Left renal cortex interstitium (tissue), 4 donors: ENCODE measurements at places on chromosomes 5 and 9. TPM values are rescaled to one million over a fixed set of nuclear protein-coding genes. Genes with fewer than 3 reads are reported as not detected.

DNA sequence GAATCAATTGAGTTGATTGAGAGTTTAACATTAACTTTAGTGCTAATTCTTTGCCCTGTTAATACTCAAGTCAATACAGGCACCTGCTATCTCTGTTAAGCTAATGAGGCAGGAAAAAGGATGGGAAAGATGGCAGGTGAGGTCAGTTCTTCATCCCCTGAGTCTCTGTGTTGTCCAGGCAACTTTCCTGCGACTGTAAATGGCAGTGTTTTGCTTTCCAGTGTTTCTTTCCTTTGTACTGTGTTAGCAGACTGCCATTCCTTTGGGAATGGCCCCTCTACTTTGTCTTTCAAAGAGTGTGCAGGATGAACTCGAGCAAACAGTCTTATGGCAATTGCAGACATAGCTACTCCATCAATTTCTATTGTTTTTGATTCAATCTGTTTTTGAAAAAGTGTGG lies 202.2 kb upstream of the VLDLR start:
- no peak for DNase-seq

Gene SLCO4C1
- polyA plus RNA-seq: 21.4 TPM

DNA sequence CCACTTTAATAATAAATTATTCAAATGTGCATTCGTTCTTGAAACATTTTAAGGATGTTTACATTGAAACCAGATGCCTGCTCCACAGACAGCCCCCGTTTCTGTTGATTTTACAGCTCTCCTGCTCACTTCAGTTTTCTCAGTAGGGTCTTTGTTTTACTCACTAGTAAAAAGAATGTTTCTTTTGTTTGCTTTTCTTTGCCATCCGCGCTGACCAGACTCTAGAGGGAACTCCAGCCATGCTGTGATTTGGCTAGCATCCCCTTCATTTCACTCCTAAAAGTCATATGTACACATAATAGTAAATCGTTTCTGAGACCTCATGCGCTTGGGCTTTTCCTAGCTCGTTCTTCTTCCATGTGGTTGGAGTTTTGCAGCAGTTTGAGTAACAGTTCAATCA lies 28.7 kb upstream of the PALM2AKAP2 start:
- DNase-seq: peak; percentile 55

GRCh38 chr5:163498886-163499285 lies 6.5 kb upstream of the MAT2B start:
- no peak for DNase-seq

Gene NIPAL4
- 0.41 TPM for polyA plus RNA-seq

Gene ARL14EPL
- not detected for polyA plus RNA-seq

Gene HAND1
- polyA plus RNA-seq: not detected

Gene C6
- polyA plus RNA-seq: 2.1 TPM

- DNase-seq: no peak
Measured at GRCh38 chr5:111676466-111676865, 80.5 kb downstream of the NREP start.

DNA sequence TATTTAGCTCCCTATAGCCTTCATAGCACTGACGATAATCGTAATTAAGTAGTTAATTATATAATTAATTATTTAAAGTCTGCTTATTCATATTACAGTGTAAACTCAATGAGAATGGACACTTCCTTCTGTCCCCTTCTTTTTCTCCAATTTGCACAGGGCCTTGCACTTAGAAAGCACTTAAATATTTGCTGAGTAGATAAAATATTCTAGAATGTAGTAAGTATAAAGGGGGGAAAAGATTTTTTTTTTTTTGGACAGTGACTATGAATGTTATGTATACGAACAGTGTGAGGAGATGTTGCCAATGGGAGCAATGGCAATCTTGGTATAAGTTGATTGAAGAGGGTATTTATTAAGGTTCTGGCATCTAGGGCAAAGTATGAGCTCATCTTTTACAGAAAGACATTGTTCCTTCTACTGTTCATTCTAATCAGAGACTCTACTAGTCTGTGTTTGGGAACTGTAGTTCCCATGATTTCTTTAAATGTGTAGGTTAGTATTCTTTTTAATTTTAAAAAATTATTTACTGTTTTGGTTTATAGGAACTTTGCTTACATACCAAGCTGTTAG lies 49.4 kb downstream of the YTHDC2 start:
- no peak for DNase-seq

DNA sequence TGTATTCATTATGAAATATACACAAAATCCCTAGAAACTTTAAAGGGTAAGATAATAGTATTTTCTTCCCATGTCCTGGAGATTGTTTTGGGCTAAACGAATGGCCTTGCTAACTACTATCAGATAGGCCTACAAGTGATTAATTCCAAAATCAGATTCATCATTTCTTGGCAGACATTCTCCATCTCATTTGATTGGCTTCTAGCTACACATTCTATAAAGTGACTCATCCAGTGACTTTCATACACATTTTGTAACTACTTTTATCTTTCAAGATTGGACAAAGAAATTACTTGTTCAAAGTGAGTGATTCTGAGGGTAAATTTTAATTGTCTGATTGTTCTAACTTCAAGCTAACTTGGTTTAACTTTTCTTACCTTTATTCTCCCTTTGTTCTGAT lies 93.3 kb downstream of the RAPGEF6 start:
- DNase-seq: no peak

Gene MUSK
- 0.09 TPM for polyA plus RNA-seq

DNA sequence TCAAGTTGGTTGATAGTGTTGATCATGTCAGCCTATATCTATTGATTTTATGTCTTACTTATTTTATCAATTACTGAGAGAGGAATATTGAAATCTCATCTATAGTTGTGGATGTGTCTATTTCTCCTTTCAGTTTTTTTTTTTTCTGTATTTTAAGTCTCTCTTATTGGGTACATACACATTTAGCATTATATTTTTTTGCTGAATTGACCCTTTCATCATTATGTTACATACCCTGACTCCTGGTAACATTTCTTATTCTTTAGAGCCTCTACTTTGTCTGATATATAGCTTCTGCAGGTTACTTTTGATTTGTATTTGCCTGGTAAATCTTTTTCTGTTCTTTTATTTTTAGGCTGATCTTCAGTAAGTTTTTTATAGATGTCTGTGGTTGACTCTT lies 179.5 kb downstream of the GDNF start:
- no peak for DNase-seq

Gene IFNK
- not detected for polyA plus RNA-seq

DNA sequence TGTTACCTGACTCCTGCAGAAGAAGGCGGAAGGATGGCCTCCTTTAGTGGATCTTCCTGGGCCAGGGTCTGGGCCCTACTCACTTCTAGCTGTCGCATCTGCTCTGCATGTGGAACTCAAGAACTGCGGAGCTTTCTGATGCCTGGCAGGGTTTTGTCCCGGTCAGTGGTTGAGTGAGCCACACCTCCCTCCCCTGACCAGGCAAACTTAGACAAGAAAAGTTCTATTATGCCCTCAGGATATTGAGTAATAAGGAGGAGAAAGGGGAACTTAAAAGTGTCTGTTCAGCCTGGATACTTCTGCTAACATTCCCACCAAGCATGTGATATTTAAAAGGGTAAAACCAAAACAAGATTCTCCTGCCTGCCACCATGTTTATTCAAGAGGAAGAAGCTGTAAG lies at the start of gene FYB1:
FYB1 (minus strand) TSS at position 127 of the 400 bp plus-strand sequence. CDS start 16,603 bp downstream, outside the sequence.
- no peak for DNase-seq

DNA sequence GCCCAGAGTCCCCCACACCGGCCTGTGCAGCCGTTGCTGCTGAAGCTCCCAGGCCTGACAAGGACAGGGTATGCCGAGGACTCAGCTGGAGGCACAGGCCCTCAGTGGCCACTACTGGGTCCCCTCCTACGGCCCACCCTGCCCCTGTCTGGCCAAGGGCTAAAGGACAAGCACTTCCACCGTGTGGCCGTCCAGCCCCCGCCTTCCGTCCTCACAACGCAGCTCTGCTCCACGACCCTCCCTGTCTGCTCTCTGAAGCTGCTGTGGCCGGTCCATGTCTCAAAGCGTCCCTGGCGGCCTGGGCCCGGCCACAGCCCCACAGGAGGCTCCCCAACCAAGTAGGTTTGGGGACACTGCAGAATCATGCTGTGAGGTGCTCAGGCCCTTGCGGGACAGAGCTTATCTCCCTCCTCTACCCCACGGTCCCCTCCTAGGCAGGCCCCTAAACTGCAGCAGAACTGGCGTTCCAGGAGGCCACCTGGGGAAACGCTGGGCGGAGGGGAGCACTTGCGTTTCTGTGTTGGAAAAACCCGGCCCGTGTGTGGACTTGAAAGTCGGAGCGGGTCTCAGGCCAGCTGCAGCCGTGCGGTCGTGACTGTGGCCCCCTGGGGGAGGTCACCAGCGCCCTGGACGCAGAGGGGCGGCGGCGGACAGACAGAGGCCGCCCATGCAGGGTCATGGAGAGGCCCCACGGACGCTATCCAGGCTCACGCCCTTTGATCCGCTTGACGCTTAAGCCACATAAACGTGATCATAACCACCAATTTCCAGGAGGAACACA lies 45.6 kb downstream of the NKD2 start:
- no peak for DNase-seq

Gene LMNB1
- polyA plus RNA-seq: 113 TPM

Gene PCDHB11
- polyA plus RNA-seq: 5.6 TPM

DNA sequence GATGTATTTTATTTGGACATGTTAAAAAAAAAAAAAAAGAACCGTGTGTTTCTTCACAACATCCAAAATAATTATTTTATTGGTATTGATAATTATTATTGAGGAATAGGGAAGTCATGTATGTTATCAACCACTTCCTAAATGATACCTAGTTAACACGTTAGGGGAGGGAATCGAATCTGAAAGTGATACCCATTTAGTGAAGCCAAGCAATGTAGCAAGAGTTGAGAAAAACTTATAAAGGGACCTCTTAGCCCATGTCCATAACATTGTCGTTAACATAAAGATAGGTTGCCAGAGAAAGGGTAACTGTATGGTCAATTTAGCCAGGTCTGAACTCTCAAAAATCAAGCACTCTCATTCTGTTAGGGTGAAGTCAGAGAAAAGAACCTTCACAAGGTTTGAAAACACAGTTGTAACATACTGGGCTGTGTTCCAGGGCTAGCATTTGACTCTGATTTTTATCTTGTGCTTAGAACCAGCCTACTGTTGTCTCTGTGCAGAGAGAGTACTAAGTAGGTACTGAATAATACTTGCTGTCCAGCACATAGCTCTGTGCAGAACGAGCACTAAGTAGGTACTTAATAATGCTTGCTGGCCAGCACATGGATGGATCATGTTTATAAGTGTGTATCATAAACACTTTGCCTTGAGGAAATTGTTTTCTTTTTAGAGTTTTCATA lies 60.4 kb downstream of the GHR start:
- DNase-seq: no peak

Gene WNT8A
- 0.11 TPM for polyA plus RNA-seq

Gene CKS2
- polyA plus RNA-seq: 105 TPM

Gene SAP30L
- polyA plus RNA-seq: 47.0 TPM

- DNase-seq: peak; percentile 70
Measured at GRCh38 chr9:113682297-113682771, 193.8 kb upstream of the ZNF618 start.

- peak; percentile 66 for DNase-seq
Measured at GRCh38 chr9:112348257-112349007, 15.0 kb upstream of the PTBP3 start.

DNA sequence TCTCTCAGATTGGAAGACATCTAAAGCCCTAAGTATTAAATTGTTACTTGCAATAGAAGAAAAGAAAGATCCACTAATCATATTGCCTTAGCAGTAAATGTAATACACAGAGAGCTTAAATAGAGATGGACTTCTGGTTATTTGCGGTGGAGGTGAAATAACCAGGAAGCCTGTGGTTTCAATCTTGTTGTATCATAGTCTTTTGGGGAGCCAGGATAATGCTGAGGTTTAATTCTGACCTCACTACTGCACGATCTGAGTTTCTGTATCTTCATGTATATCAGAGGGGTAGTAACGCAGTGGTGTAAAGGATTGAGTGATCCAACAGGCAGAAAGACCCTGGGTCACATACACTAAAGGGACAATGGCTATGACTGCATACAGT lies 71.7 kb downstream of the ANKRD55 start:
- DNase-seq: no peak

DNA sequence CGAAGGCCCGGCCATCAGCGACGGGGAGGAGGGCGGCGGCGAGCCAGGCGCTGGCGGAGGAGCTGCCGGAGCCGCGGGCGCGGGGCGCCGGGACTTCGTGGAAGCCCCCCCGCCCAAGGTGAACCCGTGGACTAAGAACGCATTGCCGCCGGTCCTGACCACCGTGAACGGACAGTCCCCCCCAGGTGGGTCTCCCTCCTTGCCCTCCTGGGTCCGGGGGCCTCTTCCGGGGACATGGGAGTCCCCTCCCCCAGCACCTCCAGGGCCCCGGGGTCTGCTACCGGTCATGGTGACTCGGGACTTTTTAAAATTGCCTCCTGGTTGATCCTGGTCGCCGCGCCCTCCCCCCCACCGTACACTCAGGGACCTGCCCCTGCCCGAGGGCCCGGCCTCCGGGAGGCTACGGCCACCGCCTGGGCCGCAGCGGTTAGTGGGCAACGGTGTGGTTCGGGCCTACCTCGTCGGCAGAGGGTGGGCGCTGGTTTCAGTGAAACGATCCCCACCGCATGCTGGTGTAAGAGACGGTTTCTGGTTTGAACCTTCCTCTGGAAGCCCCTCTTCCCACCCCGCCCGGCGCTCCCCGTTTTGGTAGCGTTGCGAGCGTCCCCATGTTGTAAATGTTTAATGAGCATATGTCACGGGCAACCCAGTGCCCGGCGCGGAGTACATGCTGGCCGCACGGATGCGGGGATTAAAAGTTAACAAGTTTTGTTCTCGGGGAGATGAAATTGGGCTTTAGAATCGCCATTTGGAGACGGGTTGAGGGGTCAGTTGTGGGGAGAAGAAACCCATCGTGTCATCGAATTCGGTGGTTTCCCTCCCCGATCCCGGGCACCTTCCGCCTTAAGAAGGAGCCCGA lies 1.1 kb downstream of the LARP1 start:
- DNase-seq: no peak

- DNase-seq: no peak
Measured at GRCh38 chr5:62948301-62948700, 369.7 kb downstream of the LRRC70 start.

DNA sequence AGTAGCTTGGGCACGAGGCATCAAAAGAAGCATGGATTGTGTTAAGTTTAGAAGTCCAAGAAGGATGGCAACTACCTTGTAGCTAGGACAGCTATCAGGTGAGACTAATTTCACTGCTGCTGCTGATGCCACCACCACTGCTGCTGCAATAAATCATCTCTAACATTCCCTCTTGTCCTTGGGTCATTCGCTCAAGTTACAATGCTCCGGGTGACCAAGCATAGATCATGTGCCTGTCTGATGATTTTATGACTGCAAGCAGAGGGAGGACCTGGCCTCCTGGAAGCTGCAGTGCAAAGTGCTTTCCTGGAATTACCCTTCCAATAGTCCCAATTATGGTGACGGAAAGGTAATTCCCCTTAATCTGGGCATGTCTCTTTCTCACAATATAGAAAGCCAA lies 334.4 kb downstream of the PRELID2 start:
- no peak for DNase-seq

DNA sequence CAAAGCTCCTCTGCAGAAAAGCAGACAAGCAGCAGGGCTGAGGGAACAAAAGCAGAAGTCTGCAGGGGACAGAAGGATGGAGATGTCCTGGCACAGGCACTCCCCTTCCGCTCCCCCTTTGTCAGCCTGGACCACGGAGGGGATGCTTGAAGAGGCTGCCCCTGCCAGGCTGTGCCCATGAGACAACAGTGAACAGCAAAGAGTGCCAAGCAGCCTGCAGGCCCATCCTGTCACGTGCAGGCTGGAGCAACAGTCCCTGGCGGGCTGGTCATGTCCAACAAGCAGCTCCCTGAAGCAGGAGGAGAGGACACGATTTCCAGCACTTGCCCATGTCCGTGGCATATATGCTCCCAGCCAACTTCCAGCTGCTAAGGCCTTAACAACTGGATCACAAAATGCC lies 132.3 kb downstream of the IRX2 start:
- no peak for DNase-seq
